ENCODE measurements at places on chromosomes 3 and 15.

DNA sequence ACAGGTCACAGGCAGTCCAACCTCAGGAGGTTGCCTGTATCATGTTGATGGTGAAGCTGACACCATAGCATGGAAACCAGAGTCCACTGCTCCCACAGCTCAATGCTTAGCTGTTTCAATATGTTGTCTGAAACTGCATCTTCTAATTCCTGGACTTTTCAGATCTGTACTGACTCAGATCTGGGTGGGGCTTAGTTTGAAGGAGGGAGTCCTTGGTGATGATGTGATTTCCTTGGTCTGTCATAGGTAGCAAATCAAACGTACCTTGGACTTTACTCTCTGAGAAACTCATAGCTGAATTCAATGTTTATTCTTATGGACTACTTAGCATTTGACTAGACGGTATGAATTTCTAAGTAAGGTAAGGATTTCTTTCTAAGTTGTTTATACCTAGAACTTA lies at the start of gene HHLA2:
Gene HHLA2, plus strand, starts transcription at position 310 of the 400 bp plus-strand sequence. CDS start 55,266 bp downstream, outside the sequence.
- no peak for DNase-seq

GRCh38 chr3:46947981-46948791 lies 28.4 kb downstream of the CCDC12 start:
- DNase-seq = no peak

DNA sequence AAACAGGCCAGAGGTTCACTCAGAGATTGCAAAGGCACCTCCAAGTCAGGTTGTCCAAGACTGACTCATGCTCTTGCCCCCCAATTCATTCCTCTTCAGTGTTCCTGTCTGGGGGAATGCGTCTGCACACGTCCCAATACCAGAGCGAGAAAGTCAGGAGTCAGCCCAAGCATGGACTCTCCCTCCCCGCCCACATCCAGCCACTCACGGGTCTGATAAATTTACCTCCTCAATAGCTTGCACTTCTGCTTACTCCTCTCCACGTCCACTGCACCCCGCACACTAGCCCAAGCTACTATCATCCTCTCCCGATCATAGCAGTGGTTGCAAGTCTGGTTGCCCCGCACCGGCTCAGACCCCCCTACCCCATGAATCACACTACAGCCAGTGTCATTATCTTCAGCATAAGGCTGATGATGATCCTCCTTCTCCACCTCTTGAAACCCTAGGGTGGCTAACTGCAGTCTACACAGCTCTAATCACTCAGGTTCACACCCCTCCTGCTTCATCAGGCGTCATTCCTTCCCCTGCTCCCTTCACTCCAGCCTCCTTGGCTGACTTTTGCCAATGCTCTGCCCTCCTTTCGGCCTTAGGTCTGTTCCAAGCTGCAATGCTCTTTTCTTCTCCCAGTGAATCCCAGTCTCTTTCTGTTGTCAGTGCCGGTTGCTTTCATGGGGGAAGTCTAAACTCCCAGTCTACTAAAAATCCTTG lies 27.6 kb upstream of the MYO1E start:
- DNase-seq = no peak

- DNase-seq = no peak
Measured at GRCh38 chr3:155676252-155676981, 68.5 kb downstream of the PLCH1 start.

- no peak for DNase-seq
Measured at GRCh38 chr3:50370594-50370993, 11.3 kb upstream of the TMEM115 start.

DNA sequence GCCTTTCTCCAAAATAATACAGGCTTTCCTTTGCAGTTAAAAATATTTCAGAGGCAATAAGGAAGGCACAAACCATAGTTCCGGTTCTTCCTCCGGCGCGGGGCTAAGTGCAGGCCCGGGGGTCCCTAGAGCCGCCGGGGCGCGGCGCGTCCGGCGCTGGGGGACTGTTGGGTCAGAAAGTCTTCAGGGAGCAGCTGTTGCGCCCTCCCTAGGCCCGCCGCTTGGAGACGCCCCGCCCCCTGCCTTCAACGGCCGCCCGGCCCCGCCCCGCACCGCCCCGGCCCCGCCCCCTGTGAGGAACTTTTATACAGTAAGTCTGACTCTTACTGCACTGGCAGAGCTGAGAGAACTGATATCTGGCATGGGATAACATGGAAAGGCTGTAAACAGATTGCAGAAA lies 283.1 kb upstream of the ARL6 start:
- DNase-seq = no peak

GRCh38 chr3:10494180-10494579 lies 11.2 kb downstream of the ATP2B2 start:
- DNase-seq = no peak

DNA sequence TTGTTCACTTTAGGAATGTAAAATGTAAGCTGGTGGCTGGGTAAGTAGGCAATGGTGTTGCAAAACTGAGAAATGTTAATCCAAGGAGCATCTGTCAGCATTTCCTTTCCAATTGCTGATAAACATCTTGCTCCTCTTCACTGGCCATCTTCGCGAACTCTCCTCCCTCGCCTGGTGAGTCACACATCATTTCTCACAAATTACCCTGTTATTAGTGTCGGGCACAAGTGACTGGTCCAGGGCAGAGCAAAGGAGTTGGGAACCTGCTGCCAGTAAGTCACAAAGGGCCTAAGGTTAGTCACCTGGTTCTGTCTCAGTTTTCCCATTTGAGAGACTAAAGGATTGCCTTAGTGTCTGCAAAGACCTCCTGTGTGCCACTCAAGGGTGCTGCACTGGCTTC lies 13.0 kb downstream of the CERS3 start:
- DNase-seq = no peak

DNA sequence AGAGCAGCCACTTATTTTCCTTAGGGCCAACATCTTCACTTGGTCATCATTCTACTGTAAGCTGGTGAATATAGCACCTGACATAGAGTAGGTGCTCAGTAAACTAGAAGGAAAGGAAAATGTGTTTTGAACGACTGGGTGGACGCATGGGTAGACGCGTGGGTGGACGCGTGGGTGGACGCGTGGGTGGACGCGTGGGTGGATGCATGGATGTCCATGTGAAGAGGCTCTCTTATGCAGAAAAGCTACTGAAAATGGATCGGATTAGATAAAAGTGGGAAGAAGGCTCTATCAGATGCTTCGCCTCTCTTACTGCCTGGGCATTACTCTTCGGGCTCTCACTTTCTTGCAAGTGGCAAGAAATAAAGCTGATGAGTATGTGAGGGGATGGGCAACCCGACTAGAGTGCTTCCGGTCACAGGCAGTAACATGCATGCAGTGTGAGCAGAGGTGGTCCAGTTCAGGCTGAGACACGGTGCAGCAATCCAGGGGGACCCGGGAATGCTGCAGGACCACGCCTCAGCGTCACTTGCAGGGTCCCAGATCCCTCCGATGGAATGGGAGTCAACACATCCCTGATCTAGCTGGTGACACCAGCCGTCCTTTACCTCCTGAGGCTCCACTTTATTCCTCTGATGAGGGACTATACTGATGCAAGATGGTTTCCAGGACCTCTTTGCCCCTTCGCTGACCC lies 138.0 kb upstream of the MEF2A start:
- DNase-seq = no peak

DNA sequence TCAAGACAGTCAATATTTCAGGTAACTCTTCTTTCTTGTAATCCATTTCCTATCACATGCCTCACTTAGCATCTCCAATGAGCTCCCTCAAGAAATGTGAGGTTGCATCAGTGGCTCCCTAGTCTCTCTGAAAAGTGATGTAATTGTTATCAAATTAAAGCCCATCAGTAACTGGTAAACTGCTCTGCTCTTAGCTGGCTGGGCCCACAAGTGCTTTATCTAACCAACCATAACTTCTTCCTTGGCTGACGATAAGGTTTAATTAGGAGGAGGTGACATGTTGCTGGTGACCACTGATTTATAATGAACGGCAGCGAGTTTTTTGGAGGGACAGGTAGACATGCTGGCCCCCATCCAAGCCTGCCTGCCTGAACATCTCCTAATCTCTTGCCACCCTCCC lies 79.6 kb downstream of the RTP4 start:
- no peak for DNase-seq

- DNase-seq = no peak
Measured at GRCh38 chr3:139634111-139634635, 43.6 kb downstream of the NMNAT3 start.

- DNase-seq = no peak
Measured at GRCh38 chr3:69309814-69310213, 76.1 kb downstream of the FRMD4B start.

GRCh38 chr3:109047366-109047765 lies 70.6 kb downstream of the MORC1 start:
- DNase-seq = no peak

- DNase-seq = no peak
Measured at GRCh38 chr15:37061996-37062395, 38.4 kb downstream of the MEIS2 start.

GRCh38 chr3:25554376-25554775 lies 110.3 kb downstream of the TOP2B start:
- no peak for DNase-seq

DNA sequence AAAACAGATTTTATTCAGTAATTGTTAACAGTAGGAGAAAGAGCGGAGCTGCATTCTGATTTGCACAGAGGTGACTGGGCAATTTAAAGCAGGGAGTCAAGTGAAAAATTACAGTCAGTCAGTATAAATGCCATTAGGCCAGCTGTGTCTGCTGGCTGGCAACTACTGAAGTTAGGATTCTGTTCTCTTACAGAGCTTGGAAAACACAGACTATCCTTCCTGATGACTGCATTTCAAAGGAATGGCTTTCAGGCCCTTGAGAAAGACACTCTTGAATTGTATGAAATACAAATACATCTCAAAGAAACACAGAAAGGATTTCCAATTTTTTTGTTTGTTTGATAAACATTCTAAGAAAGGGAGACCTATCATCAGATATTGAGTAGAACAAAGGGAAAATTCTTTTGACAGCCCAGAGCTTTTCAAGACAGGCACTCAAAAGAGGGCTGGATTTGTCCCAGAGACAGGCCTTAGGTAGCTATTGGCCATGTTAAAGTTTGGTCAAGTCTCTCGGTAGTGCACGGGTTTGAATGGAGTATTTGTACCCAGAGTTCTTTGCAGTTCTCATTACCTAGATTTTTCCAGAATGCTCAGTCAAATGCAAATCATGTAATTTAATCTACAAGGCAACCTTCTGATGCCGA lies 551.2 kb upstream of the CCDC54 start:
- no peak for DNase-seq

DNA sequence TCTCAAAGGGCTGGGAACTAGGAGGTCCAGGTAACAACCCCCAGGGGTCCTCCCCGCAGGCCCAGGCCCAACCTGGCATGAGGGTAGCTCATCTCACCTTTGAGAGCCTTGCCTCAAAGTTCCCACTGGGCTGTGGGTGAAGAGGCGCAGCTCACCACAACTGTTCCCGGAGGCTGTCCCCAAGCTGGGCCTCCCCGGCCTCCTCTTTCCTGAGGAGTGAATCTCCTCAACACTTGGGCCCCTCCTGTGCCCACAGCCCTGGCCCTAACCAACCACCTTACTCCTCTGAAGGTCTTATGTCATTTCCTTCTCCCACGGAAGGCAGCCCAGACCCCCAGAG lies 27.5 kb upstream of the CORO2B start:
- no peak for DNase-seq

- no peak for DNase-seq
Measured at GRCh38 chr3:181698263-181698954, 13.3 kb upstream of the SOX2 start.
